ENCODE measurements at places on chromosomes 1 and 21.

GRCh38 chr1:217542136-217542777, 88.6 kb downstream of the GPATCH2 start:
- DNase-seq = no peak

GRCh38 chr1:243420016-243420945, 164.4 kb downstream of the SDCCAG8 start:
- DNase-seq = no peak

DNA sequence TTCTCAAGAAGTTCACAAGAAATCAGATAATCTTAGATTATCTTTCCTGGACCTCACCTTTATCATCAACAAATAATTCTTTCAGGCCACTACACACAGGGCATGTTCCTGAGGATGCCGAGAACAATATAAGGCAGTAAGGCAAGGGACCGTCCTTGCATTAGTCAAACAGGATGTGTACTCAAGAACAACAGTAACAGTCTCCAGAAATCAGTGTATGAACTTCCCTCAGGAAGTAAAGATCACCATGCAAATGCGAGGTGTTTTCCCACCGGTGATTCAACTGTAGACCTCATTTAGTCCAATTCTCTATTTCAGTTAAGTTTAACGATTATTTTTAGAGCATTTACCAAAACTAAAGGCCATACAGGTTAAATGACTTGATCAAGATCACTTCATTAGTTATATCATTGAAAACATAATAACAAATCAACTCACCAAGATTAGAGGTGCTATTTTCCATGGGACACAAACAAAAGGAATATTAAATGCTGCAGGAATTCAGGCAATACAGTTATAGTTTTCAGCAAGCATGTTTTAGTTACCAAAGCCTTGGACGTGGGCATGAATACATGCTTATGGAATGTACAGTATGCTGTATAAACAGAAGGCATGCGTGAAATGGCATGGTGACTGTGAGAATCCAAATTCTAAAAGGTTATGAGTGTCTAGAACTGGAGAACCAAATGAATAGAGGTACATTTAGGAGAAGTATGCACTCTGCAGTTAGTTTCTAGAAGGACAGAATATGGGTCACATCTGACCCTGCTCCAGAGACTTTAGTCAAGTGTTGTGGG, 145.2 kb downstream of the TNR start:
- DNase-seq = no peak

- no peak for DNase-seq
These were observed 285.0 kb downstream of the LRRC40 start for GRCh38 chr1:69920426-69920825.

GRCh38 chr21:45577801-45578175, 35.5 kb upstream of the SLC19A1 start:
- DNase-seq = no peak

DNA sequence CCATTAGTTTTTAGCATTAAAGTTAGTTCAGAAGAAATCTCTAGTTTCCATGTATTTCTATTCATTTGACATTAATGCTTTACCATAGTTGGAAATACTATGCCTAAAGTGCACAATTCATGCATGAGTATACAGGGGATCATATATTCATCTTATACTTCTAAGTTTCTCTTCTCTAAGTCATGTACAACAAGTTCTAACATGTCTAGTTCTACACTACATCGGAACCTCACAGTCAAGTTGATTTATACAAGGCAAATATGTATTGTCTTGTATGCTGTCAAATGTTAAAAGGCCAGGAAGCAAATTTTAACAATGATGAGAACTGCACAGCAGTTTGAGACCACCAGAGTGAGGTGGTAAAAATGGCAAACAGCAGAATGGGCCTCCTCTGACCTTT, 22.9 kb upstream of the MOB3C start:
- no peak for DNase-seq

DNA sequence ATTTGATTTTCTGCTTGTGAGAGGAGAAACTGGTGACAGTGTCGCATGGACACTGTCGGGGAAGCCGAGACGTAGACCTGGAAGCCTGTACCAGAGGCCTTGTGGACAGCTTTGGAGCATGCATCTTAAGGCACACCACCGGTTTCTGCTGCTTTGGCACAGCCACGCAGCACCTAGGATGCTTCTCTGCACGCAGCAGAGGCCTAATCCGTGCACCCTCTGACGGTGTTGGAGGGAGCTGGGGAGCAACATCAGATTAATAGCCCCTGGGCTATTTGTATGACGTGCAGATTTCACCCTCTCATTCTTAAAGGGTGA, 30.3 kb downstream of the TEX35 start:
- no peak for DNase-seq

- peak; percentile 60 for DNase-seq
These were observed 2.3 kb downstream of the ANP32E start for GRCh38 chr1:150233359-150234308.

GRCh38 chr1:117886101-117886795, 43.2 kb downstream of the GDAP2 start:
- DNase-seq = no peak

GRCh38 chr1:169161496-169162194, 55.2 kb downstream of the ATP1B1 start:
- no peak for DNase-seq

DNA sequence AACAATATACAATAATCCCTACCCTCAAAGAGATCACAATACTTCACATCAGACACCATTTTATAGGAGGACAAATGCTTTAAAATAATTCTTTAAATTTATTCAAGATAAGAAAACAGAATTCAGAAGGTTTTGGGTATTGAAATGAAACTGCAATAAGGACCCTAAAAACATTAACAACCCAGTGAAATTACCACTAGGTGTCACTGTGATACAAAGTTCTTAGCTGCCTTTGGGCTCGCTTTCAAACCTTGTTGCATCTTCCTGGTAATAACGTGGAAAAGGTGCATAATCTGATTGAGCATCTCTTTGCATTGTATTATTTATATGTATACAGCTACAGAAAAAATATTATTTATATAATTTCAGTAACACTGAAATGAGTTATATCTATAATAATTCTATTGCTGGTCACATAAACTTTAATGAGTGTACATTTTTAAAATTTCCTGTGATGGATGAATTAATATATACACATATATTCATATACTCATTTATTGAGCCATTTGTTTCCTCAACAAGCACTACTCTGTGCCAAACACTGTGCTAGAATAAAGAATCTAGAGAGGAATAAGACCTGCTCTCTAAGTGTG, 185.2 kb downstream of the FAF1 start:
- no peak for DNase-seq

DNA sequence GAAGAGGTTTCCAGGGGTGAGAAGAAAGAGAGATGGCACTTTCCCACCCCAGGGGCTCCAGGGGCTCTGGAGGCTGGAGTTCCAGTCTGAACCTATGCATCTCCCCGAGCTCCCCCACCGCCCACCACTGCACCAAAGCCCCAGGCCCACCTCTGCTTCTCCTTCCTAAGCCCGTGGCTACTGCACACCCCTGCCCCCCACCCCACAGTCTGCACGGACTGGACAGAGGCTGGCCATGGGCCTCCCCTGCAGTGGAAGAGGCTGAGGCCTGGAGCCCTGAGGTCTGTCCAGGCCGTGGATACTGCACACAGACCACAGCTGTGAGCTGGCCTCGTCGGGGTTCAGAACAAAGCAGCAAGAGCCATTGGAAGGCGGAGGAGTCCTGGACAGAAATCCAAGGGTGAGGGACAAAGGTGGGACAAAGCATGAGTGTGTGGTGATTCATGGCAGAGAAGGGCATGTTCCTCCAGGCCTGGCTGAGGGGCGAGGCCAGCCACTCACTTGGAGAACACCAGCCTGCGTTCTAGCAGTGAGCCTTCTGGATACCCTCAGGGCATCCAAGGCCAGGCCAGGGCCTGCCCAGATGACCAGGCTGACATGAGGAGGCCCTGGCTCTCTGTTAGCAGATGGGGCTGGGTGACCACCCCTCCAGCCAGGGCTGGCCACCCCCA, 244.8 kb upstream of the VAMP3 start:
- no peak for DNase-seq

- no peak for DNase-seq
These were observed 35.0 kb upstream of the VWA5B1 start for GRCh38 chr1:20255666-20256065.

DNA sequence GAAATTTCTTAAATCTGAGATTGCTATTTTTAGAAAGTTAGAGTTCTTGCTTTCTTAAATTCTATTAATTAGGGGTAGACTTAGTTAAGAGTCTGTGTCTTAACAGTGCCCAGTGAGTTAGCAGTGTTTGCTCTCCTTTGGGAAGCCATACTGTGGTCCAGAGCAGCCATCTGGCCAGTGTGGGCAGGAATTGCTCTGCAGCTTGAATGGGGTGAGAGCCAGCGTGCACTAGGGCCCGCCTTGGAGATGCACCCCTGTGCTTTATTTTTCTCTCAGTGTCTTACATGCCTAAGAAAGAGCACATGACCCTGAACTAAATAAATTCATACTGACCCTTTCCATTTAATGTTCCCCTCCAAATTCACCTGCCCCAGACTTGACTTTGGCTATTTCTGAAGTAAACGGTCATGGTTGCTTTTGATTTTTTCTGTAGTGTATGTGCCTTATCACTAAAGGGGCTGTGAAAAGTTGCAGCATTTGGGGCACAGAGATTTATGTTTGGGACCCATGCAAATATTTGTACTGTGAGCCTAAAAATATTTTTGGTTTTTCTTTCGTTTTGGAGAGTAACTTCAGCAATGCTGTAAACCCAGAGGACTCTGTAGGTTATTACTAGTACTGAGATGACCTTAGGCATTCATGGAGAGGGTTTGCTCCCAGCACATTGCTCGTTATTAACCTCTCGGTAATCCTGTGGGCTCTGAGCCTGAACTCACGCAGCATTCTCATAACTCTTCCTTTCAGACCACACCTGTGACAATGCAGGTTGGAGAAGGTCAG, 21.3 kb upstream of the KCNQ4 start:
- no peak for DNase-seq

GRCh38 chr1:248750496-248750895, 5.1 kb downstream of the LYPD8 start:
- DNase-seq = no peak

DNA sequence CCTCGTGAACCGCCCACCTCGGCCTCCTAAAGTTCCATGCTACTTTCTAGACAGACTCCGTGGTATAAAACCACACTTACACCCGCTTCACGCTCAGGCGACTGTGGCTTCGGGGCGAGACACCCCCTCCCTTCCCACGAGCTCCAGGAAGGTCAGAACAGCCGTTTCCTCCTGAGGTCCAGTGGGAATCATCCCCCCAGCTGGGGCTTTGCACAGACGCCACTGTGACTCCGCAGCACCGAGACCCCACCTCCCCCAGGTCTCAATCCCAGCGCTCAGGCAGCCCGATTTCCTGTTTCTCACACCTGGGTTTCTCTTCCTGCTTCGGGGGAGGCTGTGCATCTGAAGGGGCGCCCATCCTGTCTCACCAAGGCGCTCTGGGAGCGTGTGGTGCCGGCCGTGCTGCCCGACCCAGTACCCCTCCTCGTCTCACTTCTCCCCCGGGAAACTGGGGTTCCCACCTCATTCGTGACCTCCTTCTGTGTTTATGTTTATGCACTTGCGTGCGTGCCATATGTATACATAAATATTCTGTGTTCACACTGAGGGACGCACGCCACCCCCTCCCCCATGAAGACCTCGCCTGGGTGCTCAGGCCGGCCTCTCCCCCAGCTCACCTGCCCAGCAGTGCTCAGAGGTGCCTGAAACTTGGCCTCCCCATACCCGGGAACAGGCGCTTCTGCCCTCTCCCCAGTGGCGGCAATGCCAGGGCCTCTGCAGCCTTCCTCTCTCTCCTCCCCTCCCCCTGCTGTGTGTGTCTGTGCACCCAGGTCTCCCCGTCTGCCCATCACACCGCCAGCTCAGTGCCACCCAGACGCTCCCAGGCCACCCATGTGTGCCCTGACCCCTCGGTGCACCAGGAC, 14.6 kb downstream of the SLC35E2B start:
- DNase-seq = peak; percentile 61

DNA sequence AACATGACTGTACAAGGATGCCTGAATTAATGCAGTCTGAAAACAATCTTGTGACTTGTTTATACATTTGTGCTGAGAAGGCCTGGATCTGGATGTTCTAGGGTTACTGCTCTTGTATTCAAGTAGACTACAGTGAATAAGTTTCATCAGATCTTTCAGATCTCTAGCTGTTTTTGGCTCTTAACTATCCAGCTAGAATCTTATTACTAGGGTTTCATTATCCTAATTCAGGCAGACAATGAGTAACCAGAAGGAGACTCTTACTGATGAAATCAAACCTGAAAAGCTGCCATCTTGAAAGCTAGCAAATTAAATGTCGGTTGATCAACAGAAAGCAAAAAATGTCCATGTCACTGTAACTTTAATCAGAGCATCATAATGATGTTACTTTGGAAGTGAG, 112.5 kb upstream of the KCNK2 start:
- no peak for DNase-seq

DNA sequence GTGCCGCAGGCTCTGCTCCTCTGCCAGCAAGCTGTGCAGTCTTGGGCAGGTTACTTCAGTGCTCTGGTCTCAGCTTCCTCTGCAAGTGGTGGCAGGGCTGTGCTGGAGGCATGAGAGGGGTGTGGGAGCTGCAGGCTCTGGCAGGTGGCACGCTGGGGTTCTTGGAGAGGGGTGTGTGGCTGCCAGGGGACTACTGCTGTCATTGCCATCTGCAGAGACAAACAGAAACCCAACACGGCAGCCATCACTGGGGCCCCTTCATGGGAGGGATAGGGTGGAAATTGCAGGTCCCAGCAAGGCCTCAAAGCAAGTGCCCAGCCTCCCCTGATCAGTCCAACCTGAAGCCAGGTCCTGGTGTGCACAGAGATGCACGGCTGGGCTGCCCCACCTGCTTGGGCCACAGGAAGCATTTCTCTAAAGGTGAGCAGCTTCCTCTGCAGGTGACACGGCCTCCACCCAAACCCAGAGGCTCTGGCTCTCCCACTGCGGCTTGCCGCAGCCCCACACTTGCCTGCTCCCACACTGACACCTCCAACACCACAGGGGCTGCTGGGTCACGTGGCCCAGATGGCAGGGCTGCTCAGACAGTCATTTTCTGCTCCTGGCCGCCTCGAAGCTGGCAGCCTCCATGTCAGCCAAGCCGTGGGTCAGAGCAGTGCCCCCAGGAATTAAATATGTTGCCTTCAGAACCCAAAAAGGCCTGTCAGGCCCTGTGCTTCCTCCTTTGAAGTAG, 4.1 kb upstream of the COL6A2 start:
- DNase-seq = no peak

GRCh38 chr1:161106431-161106830, 8.3 kb downstream of the KLHDC9 start:
- DNase-seq = no peak

- no peak for DNase-seq
These were observed 209.9 kb downstream of the SDCCAG8 start for GRCh38 chr1:243465738-243466137.

- no peak for DNase-seq
These were observed at the start of gene IGFN1 for GRCh38 chr1:201190624-201191051. IGFN1 (plus strand) TSS chr1:201190824; CDS start chr1:201193294, 2,470 bp downstream.

DNA sequence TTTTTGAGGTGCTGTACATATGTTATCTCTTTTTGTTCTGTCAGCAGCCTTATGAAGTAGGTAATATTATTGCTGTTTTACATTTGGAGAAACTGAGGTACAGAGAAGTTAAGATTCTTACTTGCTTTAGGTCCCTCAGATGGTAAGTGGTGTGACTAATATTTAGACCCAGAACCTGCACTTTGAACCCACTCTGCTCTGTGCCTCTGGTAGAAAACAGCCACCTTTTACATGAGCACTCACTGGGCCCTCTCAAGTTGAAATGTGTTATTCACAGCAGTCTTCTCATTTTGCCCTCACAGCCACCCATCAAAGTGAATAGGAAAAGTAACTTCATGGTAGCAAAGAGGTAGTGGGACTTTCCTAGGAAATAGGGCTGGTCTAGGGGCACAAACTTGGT, 4.7 kb downstream of the NSUN4 start:
- DNase-seq = no peak
